A549 (cell line): ENCODE measurements at places on chromosomes 5 and 9. TPM values are rescaled to one million over a fixed set of nuclear protein-coding genes. Genes with fewer than 3 reads are reported as not detected.

The SLC46A2 gene
- polyA plus RNA-seq, result not detected in 3 replicates

The DMGDH gene
- polyA plus RNA-seq, result not detected in 3 replicates

DNA sequence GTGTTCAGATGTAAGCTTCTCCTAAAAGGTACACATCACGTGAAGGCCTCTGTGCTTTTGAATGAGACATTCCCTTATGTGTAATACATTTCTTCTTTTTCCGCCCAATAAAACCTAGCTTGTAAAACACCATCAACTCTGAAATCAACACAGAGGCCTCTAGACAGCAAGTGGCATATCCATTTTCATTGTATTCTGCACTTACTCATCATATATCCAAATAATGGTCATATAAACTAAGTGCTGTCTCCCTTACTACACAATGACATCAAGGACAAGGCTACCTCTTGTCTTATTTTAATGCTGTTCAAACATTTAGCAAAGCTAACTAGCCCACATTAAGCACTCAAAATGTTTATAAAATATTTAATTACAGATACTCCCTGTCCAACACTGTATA is 108.5 kb downstream of the ELAVL2 start:
- DNase-seq, result no peak

DNA sequence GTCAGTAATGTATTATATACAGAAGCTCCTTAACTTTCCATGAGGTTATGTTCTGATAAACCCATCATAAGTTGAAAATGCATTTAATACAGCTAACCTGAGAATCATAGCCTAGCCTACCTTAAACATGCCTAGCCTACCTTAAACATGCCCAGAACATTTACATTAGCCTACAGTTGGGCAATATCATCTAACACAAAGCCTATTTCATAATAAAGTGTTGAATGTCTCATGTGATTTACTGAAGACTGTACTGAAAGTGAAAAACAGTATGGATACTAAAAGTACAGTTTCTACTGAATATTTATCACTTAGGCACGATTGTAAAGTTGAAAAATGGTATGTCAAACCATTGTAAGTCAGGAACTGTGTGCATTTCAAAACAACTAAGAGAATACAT is 1.6 kb downstream of the GM2A start:
- no peak for DNase-seq

GRCh38 chr5:132477784-132478365 is 12.7 kb downstream of the IRF1 start:
- no peak for DNase-seq

DNA sequence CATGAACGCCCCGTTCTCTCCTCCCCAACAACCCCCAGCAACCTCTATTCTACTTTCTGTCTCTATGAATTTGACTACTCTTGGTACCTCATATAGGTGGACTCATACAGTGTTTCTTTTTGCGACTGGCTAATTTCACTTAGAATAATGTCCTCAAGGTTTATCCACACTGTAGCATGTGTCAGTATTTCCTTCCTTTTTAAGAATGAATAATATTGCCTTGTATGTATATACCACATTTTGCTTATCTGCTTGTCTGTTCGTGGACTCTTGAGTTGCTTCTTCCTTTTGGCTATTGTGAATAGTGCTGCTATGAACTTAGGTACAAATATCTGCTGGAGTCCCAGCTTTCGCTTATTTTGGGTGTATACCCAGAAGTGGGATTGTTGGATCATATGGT is 42.7 kb downstream of the IQGAP2 start:
- no peak for DNase-seq
